Stimulated activated CD4-positive, alpha-beta T cell treated with anti-CD3 and anti-CD28 coated beads, TNF-alpha, amount 100 ng/mL, for 4 hours (primary cell): ENCODE measurements at places on chromosomes 4 and X.

GRCh38 chr4:133146574-133147241 is 2.4 kb upstream of the PCDH10 start:
- DNase-seq, result no peak

DNA sequence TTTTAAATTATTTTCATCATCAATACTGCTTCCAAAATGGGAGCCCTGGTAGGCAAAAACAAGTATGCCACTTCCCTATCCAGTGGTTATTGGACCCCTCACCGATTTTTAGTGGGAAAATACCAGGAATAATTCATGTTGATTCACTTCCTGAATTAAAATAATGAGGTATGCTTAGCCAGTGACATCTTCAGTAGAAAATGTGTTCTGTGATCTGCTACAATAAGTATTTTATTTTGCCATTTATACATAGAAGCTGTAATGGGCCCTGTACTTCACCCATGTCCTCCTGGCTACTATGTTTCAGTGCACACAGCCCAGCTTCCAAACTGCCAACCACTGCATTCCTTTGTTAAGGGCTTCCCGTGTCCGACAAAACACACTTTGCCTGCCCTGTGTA is 41.0 kb upstream of the KLHL34 start:
- no peak for DNase-seq

DNA sequence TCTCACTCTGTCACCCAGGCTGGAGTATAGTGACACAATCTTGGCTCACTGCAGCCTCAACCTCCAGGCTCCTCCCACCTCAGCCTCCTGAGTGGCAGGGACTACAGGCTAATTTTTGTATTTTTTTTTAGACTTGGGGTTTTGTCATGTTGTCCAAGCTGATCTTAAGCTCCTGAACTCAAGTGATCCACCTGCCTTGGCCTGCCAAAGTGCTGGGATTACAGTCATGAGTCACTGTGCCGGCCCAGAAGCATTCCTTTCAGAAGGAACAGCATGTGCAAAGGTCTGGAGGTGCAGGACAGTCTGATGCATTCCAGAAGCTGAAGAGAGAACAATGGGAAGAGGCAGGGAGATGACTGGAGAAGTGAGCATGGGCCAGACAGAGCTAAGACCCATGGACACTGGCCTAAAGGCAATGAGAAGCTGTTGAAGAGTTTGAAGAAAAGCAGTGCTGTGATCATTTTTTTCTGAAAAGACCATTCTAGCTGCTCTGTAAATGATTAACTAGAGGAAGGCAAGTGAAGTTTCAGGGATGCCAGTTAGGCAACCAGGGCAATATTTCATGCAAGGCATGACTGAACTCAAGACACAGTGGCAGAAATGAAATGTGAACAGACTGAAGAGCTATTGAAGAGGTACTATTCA is 43.2 kb downstream of the MANBA start:
- no peak for DNase-seq

- DNase-seq, result no peak
These were observed 1.2 kb downstream of the TADA2B start for GRCh38 chr4:7044137-7044930.

DNA sequence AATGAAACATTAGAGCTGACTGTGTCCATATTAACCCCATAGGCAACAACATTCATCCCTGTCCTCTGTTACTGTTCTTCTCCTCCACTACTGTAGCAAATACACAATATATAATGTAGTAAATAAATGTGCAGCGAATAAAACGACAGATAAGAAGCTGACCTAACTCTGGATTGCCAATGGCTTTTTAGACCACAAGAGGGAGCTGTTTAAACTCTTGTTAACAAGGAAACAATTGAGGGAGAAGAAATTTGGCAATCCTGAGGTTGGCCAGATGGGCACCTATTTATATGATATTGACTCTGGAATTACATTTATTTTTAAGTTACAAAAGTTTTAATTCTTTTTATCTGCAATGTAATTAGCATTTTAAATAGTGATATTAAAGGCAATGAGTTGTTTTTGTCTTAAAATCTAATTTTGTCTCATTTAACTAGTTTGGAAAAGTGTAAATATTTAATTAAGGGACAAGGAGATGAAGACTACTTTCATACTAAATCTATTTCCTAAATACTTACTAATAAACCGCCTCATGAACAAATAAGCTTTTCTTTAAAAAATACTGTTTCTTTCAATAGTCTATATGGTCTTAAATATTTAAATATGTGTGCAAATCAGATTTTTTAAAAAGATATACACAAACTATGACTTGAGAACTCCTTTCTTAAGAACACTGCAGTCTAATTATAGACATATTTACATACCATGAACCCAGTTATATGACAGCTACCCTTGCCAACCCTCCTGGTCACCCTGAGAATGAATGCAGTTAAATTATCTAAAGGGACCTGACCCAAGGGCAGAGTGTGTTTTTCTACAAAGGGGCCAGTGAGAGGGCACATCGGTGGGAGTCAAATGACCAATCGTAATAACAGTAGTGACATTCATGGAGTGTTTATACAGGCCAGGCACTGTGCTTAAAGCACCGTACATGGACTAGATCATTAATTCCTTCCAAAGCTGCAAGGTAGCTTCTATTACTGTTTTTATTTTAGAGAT is 52.9 kb upstream of the HPF1 start:
- DNase-seq, result no peak

DNA sequence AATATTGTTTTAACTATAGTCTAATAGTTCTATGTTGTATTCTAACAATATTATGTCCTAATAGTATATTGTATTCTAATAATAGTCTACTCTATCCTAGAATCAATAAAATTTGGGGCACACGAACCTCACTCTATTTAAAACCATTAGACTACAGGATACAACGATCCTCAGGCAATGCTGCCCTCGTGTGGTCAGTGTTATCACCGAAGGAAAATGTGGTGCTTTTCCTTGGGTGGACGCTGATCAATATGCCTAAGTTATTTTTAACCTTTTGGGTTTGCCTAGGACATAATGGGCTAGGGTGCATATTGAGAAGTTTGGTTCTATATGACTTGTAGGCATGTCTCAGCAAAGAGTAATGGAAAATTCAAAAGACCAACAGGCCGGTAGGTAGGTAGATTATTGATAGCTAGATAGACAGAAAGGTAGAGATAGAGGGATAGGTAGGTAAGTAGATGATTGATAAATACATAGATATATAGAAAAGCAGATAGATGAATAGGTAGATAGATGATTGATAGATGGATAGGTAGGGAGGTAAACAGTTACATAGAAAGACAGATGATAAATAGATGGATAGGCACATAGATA is 75.1 kb downstream of the PRKX start:
- no peak for DNase-seq

DNA sequence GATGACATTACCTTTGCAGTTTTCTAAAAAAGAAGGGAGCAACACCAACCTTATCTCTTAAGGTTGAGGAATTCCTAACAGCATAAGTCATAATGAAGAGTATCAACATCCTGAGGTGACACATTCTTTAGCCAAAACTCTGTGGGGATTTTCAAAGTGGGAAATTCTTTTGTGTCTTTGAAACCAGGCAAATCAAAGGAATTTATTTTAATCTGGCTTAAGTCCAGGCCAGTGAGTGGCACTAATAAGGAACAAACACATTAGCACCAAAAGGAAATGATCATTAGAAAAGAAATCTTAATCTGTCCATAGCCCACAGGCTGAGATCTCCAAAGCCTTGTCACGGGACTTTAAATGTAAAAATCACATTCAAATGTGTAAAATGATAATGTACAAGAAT is 110.1 kb downstream of the LARP7 start:
- DNase-seq, result no peak

DNA sequence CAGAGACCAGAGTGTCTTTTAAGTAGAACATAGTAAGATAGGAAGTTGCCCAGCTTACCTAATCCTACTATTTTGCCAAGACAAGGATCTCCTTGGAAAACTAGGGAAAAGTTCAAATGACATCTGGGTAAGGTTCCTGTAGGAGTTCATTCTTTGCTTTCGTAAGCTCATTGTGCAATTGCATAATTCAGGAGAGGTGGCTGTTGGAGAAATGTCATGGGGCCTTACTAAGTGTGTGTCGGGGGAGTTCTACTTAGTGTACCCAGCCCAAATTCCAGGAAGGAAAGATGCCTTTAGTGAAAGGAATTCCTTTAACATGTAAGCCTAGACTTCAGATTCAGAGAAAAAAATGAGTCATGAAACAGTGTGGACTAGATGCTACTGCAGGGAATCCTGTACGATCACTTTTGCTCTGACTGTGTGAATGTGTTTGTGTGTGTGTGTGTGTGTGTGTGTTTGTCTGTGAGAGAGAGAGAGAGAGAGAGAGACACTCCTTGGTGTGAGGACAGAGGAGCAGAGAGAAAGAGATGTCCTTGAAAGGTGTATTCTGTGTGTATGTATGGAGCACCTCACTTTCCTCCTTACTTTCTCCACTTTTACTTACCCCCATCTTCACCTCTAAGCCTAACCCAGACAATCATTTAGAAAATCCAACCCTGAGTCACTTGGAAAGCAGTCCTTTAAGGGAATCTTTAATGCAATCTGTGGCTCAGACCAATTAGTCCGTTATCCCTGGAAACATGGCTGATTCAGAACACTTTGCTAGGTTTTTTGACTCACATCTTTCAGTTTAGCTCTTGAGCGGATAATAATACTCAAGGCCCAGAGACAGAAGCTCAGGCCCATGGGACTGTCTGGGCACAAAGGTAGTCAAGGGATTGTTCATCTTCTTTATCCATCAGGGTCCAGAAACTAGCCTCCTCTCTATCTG is 114.5 kb upstream of the ACSL4 start:
- DNase-seq, result no peak

GRCh38 chr4:88878642-88879041 is 178.3 kb downstream of the FAM13A start:
- no peak for DNase-seq

GRCh38 chr4:186445040-186445439 is 110.3 kb downstream of the MTNR1A start:
- DNase-seq, result no peak

DNA sequence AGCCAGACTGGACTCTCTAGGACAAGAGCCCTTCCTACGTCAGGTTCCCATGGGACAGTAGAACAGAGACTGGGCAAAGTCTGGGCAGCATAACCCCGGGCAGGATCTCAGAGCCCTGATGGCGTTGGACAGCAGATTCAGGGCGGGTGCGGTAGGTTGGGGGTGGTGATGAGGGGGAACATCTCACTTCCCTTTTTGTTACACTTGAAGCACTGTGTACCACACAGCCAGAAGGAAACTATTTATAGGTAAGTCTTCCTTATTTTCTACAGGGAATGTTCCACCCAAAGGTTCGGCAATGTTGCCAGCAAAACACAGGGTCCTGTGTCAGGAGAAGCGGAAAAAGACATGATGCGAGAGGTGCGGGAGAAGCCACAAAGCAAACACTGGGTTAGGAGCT is 54.3 kb downstream of the TSC22D3 start:
- no peak for DNase-seq

- DNase-seq, result no peak
These were observed 312.6 kb downstream of the PACRGL start for GRCh38 chr4:21012851-21013331.

DNA sequence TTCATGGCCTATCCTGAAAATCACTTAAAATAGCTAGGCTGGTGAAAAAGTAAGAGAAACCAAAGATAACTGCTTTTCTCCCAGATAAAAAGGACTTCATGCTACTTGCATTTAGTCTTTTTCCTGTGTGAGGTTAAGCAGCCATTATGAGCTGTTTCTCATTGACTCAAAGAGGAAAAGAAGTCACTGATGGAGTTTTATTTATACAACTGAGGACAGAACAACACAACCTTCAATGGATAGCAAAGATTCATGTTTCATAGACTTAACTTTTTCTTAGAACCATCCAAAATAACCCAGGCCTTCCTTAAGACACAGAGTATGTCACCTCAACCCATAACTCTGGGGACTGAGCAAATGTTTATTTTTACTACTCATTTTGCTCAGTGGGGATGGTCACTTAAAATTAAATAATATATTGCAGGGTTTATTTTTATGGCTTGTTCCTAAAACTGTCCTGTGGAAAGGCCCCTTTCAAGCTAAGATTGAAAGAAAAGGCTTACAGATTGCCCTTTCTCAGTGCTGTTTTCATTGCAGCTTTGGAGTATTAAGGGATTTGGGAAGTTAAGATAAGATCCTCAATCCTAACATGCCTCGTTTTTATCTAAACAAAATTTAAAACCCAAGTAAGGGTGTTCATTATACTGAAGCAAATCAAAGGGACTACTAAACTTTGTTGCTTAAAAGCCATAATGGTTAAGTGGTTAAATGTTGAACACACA is 252.6 kb upstream of the MAD2L1 start:
- DNase-seq, result no peak

- DNase-seq, result no peak
These were observed 1.1 kb downstream of the POLA1 start for GRCh38 chrX:24694825-24695224.

DNA sequence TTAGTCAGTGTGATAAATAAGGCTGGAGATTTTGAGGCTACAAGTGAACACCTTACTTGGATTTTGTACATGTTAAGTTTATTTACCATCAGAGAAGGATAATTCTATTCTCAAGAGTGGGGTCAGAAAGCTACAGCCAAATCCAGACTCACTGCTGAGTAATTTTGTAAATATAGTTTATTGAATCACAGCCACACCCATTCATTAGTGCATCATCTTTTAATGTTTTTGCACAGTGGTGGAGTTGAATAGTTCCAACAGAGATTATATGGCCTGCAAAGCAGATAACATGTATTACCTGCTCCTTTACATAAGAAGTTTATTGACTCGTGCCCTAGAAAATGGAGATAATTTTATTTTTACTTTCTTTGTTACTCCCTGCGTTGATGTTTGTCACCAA is 60.4 kb downstream of the PCDH18 start:
- no peak for DNase-seq

GRCh38 chr4:77360451-77360850 is 203.4 kb downstream of the CCNG2 start:
- no peak for DNase-seq

GRCh38 chr4:123186731-123187130 is 209.9 kb upstream of the SPRY1 start:
- no peak for DNase-seq

DNA sequence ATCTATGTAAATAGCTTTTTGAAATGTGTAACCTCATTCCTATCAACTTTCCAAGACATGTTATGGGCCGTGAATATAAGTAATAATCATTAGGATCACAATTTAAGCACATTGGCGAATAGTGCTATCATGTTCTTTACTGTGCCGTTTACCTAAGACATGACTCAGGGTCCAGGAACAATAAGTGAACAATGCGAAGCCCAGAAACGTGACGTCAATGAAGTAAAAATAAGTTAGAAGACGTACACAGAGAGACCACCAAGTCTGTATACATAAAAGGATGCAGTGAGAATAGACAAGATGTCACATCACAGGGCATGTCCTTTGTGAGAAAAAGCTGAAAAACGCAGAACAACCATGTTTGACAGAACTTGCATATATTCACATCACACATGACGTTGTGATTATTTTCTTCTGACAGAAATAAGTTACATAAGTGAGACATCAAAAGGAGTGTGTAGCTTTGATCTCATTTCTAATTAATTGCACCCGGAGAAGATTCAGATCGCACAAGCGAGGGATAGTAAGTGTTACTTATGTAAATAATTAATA is 49.4 kb upstream of the FAT1 start:
- no peak for DNase-seq

DNA sequence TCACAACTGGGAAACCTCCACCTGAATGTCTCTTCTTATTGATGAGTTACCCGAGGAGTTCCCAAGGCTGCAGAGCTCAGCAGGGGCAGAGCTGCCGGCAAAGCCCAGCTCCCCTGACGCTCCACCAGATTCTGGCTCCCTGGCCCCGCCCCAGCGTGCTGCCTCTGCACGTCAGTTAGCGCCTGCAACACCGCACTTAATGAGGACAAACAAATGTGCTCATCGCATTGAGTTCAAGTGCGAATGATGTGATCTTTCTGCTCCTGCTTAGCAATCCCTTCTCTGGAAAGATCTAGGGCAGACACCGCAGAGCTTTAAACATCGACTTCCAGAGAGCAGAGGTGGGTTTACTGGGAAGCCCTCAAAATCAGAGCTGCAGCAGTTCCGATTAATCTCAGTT is 55.5 kb upstream of the FBXW7 start:
- no peak for DNase-seq
